ENCODE measurements at places on chromosomes 11 and 22. TPM values are rescaled to one million over a fixed set of nuclear protein-coding genes. Genes with fewer than 3 reads are reported as not detected.

Gene RIMBP3B
- 2.7 TPM for total RNA-seq

Gene F2
- total RNA-seq: not detected

Gene NOL12
- total RNA-seq: 46.4 TPM

Gene OR5B21
- 1.1 TPM for total RNA-seq

Gene MRGPRF
- total RNA-seq: not detected
